GM06990 (cell line): ENCODE measurements at places on chromosomes 1 and 21.

DNA sequence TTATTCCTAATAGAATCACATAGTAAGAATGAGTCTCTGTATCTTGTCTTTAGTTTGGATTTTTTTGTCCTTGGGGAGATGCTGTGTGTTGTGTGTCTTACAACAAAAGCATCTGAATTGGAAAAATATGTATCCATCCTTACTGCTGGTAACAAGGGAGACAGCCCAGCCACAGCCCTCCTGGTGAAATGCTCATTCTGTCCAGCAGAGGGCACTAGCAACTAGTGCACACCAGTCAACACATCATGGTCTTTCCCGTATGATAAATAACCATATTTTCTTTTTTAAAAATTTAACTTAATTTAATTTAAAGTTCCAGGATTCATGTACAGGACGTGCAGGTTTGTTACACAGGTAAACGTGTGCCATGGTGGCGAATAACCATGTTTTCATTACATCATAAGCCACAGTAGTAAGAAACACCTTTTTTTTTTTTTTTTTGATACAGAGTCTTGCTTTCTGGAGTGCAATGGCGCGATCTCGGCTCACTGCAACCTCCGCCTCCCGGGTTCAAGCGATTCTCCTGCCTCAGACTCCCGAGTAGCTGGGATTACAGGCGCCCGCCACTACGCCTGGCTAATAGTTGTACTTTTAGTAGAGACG lies 245.1 kb downstream of the PTBP2 start:
- DNase-seq = peak; percentile 6

DNA sequence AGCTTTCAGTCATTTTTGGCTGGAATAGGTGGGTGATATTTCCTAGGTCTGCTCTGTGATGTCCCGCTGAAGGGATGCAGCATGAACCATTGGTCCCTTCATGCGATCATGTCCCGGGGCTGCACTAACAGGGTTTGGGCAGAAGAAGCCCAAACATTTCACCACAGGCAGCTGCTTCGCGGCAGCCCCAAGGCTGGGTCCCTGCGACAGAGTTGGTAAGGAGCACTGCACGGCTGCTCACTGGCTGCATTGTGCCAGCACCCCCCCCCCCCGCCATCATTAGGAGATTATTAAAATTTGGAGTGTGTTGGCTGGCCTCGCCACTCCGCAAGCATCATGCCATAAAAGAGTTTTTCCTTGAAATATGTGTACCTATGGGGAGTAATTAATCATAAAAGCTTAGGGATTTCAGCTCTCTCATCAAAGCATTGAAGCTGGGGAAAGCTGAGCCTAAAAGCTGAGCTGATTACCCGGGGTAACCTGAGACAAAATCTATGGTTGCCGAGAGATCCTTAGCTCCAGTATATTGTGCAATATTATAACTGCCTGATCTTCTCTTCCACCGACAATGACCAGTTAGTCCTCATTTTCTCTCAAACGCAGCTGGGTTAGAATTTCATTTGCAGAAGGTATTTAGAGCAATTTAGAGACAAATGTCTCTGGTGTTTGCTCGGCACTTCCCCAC lies 62.5 kb downstream of the PEX14 start:
- no peak for DNase-seq

GRCh38 chr1:205137901-205138300 lies 16.1 kb upstream of the RBBP5 start:
- DNase-seq = no peak

- no peak for DNase-seq
These were observed 30.6 kb downstream of the ATP1A1 start for GRCh38 chr1:116403496-116404136.

GRCh38 chr1:13770743-13771142 lies 70.8 kb downstream of the PRDM2 start:
- no peak for DNase-seq

- DNase-seq = no peak
These were observed 92.8 kb upstream of the ZP4 start for GRCh38 chr1:237983496-237983895.

DNA sequence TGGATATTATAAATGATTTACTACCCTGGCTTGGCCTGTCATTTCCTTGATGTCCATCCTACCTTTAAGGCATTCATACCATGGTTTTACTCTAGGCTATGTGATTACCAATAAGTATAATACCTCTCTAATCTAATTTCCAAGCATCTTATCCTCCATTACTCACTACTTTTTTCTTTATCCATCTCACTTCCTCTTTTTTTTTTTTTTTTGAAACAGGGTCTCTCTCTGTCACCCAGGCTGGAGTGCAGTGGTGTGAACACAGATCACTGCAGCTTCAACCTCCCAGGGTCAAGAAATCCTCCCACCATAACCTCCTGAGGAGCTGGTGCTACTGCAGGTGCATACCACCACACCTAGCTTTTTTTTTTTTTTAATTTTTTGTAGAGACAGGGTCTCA lies 39.9 kb downstream of the INKA2 start:
- no peak for DNase-seq

GRCh38 chr1:2439369-2439768 lies 27.0 kb upstream of the PEX10 start:
- DNase-seq = no peak

- no peak for DNase-seq
These were observed 40.3 kb downstream of the CD247 start for GRCh38 chr1:167477986-167478385.

GRCh38 chr21:43951911-43952703 lies 60.0 kb upstream of the TRAPPC10 start:
- no peak for DNase-seq

- DNase-seq = peak; percentile 29
These were observed 32.1 kb downstream of the CD244 start for GRCh38 chr1:160830321-160831153.

DNA sequence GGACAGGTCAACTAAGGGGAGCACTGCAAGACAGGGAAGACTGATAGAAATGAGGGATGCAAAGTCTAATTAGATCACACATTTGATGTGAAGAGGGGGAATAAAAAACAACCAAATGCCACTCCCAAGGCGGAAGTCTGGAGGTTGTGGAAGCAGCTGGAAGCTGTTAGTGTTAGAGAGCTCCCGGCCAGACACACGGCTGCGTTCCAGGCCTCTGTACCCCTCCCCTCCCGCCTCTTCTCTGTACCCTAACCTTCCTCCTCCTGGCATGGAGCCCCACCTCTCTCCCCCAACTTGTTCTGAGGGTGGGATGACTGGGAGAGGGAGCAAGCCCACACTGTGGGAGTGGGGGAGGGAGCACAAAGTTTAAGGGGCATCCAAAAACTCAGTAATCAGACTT lies 67.0 kb downstream of the PLEKHA6 start:
- DNase-seq = no peak
